ENCODE measurements at places on chromosomes 12 and 14.

DNA sequence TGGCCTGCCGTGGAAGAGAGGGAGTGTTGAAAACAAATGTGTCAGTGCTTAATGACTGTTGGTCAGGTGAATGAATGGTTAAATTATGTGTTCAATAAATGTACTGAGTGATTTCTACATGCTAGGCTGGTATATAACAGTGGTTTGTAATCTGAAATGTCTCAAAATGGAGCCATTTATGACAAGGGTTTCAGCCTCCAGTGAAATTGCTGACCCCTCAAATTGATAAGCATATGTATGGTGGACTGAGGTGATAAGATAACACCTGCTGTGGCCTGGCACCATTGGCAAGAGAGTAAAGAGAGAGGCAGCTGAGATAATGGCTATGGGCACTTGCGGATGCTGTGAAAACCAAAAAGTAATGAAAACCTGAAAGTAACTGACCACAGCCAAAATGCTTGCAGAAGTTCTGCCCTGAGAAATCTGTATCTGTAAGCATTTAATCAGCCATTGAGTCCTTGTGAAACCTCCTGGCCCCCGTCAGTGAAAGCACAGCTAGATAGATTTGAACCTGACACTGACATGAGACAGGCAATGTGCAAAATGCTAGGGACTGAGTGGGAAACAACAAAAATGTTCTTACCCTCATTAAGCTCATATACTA, 1.4 kb upstream of the BCAT1 start:
- H3K27me3 ChIP-seq, result peaks cover 11% of the 10 kb centered on the region
- peaks cover 9% of the 10 kb centered on the region for H3K4me1 ChIP-seq
- H3K36me3 ChIP-seq, result no peaks in the 10 kb centered on the region
- no peak overlapping the region for H3K4me3 ChIP-seq
- no peak overlapping the region for H3K27ac ChIP-seq
- no peak for DNase-seq

GRCh38 chr14:91281346-91281745, 36.8 kb upstream of the GPR68 start:
- no peaks in the 10 kb centered on the region for H3K4me1 ChIP-seq
- H3K4me3 ChIP-seq, result no peak overlapping the region
- H3K27ac ChIP-seq, result no peak overlapping the region
- DNase-seq, result no peak
- no peaks in the 10 kb centered on the region for H3K27me3 ChIP-seq
- peaks cover 99% of the 10 kb centered on the region for H3K36me3 ChIP-seq

GRCh38 chr12:90129366-90130030, 420.9 kb upstream of the ATP2B1 start:
- no peak for DNase-seq
- no peaks in the 10 kb centered on the region for H3K4me1 ChIP-seq
- no peaks in the 10 kb centered on the region for H3K27me3 ChIP-seq
- H3K4me3 ChIP-seq, result no peak overlapping the region
- no peaks in the 10 kb centered on the region for H3K36me3 ChIP-seq
- H3K27ac ChIP-seq, result no peak overlapping the region

GRCh38 chr14:64294672-64295413, 672 bp upstream of the ESR2 start:
- no peak overlapping the region for H3K27ac ChIP-seq
- peak; percentile 68 for DNase-seq
- H3K4me3 ChIP-seq, result peak overlapping the region; percentile 55
- H3K27me3 ChIP-seq, result peaks cover 4% of the 10 kb centered on the region
- no peaks in the 10 kb centered on the region for H3K36me3 ChIP-seq
- peaks cover 10% of the 10 kb centered on the region for H3K4me1 ChIP-seq

DNA sequence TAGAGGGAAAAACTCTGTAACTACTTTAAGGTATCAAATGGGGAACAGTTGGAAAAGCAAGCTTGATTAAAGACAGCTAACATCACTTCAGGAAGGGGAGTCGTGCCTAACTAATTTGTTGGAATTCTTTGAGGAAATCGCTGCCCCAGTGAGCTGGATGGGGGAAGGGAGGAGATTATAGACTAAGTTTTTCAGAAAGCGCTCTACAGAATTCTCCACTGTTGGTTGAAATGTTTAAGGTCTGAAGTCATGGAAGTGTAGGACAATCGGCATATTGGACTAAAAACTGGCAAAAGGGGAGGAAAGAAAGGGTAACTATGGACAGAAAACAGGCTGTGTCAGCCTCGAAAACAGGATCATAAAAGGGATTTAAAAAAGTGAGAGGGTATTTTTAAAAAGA, 229.9 kb upstream of the HMGA2 start:
- no peaks in the 10 kb centered on the region for H3K27me3 ChIP-seq
- H3K4me3 ChIP-seq, result no peak overlapping the region
- DNase-seq, result no peak
- H3K4me1 ChIP-seq, result no peaks in the 10 kb centered on the region
- H3K27ac ChIP-seq, result no peak overlapping the region

DNA sequence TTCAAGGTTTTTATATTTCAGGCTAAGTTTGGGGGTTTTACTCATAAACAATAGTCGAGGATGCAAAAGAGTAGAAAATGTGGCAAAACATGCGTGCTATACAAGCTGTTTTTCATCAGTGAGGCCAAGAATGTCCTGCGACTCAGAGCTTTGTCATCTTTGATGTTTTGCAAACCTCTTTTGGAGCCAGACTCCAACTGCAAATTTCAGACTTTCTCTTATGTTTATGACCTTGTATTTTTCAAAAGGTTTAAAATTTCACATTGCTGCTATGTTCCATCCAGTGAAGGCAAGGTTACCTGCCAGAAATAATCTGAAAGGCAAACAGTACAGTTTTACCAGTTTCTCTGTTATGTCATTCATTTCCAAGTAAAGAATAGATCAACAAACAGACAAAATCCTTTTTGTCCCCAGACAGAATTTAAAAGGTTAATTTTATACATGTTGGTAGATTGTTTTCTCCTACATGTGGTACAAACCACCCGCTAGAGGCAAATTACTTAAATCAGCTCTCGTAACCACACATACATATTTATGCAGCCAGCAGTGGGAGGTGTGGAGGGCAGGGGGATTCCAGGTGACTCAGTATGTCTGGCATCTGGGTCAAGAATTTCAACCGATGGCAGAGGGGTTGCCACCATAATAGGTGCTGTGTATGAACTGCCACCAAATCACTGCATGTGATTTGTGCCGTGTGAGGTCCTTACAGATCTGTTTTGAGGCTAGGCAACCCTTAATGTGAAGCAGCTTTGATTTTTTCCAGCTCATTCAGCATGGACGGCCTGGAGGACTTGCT, 119.8 kb upstream of the CPM start:
- H3K27ac ChIP-seq, result no peak overlapping the region
- no peaks in the 10 kb centered on the region for H3K27me3 ChIP-seq
- no peaks in the 10 kb centered on the region for H3K4me1 ChIP-seq
- H3K36me3 ChIP-seq, result no peaks in the 10 kb centered on the region
- DNase-seq, result no peak

GRCh38 chr12:58741226-58741625, 179.1 kb downstream of the LRIG3 start:
- no peak overlapping the region for H3K27ac ChIP-seq
- H3K36me3 ChIP-seq, result no peaks in the 10 kb centered on the region
- H3K27me3 ChIP-seq, result no peaks in the 10 kb centered on the region
- no peak for DNase-seq

- H3K36me3 ChIP-seq, result no peaks in the 10 kb centered on the region
- no peak for DNase-seq
- no peaks in the 10 kb centered on the region for H3K4me1 ChIP-seq
- H3K27me3 ChIP-seq, result peaks cover 3% of the 10 kb centered on the region
Observed at GRCh38 chr12:114272605-114273004, 133.3 kb downstream of the TBX5 start.

GRCh38 chr12:94100990-94101737, 47.2 kb upstream of the PLXNC1 start:
- peak; percentile 72 for DNase-seq
- no peaks in the 10 kb centered on the region for H3K27me3 ChIP-seq
- peak overlapping the region; percentile 57 for H3K4me3 ChIP-seq
- no peaks in the 10 kb centered on the region for H3K36me3 ChIP-seq
- no peak overlapping the region for H3K27ac ChIP-seq
- peaks cover 9% of the 10 kb centered on the region for H3K4me1 ChIP-seq

- no peak overlapping the region for H3K27ac ChIP-seq
- H3K27me3 ChIP-seq, result no peaks in the 10 kb centered on the region
- H3K36me3 ChIP-seq, result no peaks in the 10 kb centered on the region
- no peaks in the 10 kb centered on the region for H3K4me1 ChIP-seq
- H3K4me3 ChIP-seq, result no peak overlapping the region
- no peak for DNase-seq
Observed at GRCh38 chr14:102408724-102409123, 46.0 kb downstream of the TECPR2 start.

DNA sequence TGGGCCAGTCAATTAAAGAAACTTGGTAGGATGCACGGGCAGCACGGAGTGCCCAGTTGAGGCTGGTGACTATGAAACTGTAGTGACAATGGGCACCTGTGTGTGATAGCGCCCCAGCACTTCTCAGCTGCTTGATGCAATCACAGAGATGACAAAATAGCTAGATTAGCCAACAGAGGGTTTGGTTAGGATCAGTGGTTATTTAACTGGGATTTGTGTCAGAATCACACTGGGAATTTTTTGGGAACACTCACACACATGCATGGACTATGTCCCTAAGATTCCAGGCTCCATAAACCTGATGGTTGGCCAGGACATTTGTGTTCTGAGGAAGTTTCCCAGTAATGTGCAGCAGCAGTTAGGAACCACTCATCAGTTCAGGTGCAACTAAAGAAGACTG, 51.2 kb upstream of the DAAM1 start:
- no peaks in the 10 kb centered on the region for H3K4me1 ChIP-seq
- H3K27me3 ChIP-seq, result no peaks in the 10 kb centered on the region
- H3K36me3 ChIP-seq, result no peaks in the 10 kb centered on the region
- H3K4me3 ChIP-seq, result no peak overlapping the region
- no peak overlapping the region for H3K27ac ChIP-seq

- no peaks in the 10 kb centered on the region for H3K27me3 ChIP-seq
- no peaks in the 10 kb centered on the region for H3K36me3 ChIP-seq
- H3K4me1 ChIP-seq, result peaks cover 20% of the 10 kb centered on the region
- H3K27ac ChIP-seq, result no peak within 1 kb of the TSS
- H3K4me3 ChIP-seq, result no peak within 1 kb of the TSS
Observed at GRCh38 chr12:6375269-6376078, at the start of gene SCNN1A. TSS of gene SCNN1A (minus strand) at chr12:6375563. CDS start at chr12:6374783, 780 bp downstream.

DNA sequence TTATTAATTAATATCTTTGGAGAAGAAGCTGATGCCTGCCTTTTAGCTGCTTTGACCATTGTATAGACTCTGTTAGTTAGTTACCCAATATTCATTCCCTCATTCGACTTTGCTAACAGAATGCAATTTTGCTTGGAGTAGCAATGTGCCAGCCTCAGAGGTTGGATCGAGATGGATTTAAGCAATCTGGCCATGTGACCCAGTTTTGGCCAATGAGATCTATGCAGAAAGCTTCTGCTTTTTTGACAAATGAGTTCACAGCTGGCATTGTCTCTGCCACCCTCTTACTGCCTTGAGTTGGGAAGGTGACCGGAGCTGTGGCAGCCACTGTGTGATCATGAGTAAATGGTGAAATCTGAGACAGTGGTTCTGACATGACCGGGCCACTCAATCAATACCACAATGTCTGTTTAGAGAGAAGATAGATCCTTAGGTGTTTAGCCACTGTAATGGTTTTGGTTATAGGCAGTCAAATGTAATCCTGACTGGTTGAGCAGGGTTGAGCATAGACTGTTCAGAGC, 74.9 kb upstream of the MED13L start:
- H3K4me1 ChIP-seq, result no peaks in the 10 kb centered on the region
- H3K27ac ChIP-seq, result no peak overlapping the region
- no peak for DNase-seq

- H3K4me3 ChIP-seq, result no peak overlapping the region
- no peaks in the 10 kb centered on the region for H3K36me3 ChIP-seq
- H3K27me3 ChIP-seq, result no peaks in the 10 kb centered on the region
- H3K4me1 ChIP-seq, result no peaks in the 10 kb centered on the region
Observed at GRCh38 chr12:58774731-58775130, 145.6 kb downstream of the LRIG3 start.

DNA sequence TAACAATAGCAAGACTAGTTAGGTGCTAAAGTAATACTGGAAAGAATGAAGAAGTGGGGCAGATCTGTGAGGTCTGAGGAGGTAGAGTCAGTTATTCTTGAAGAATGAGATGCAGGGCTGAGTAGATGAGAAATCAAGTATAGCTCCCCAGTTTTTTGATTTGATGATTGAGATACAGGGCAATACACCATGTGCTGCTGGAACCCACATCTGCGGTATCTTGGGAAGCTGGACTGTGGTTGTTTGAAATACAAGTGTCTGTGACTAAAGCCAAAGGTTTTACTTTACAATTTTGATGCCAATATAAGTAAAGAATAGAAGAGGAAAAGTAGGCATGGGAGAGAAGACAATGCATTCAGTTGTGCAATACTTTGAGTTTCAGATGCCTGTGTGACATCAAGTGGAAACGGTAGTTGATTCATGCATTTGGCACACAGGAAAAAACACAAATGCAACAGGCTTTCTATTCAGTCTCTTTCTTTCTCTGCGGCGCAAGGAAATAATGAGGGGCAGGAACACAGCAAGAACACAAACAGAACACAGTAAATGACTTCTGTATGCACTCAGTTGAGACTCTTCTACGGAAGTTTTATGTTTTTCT, 190.2 kb upstream of the SLC38A2 start:
- H3K27ac ChIP-seq, result no peak overlapping the region
- H3K27me3 ChIP-seq, result no peaks in the 10 kb centered on the region
- no peak overlapping the region for H3K4me3 ChIP-seq

DNA sequence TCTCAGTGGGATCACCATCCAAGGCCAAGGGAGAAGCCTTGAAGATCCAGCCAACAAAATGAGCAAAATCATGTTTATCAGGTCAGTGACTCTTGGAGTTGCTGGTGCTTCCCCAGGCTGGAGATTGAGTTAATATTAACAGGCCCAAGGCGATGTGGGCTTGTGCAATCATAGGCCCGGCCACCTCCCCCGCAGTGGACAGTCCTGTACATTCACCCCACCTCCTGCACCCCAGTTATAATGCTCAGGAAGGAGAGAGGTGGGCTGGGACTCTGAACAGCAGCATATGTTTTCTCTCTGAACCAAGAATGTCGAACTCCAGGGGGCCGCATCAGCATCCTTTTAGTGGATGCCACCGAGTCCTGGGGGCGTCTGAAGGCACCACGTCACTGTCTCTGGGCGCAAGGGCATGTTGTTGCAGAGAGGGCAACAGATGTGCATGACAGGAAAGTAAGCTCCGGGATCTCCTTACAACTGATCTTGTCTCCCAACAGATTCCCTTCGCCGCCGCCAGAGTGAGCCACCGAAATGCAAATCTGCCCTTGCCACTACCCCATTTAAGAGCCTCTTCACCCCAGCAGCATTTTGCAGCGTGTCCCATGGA, 32.2 kb upstream of the SERPINA6 start:
- DNase-seq, result no peak
- H3K27ac ChIP-seq, result no peak overlapping the region
- no peaks in the 10 kb centered on the region for H3K4me1 ChIP-seq

GRCh38 chr14:37196604-37197420, 925 bp upstream of the MIPOL1 start:
- no peak for DNase-seq
- H3K4me3 ChIP-seq, result no peak overlapping the region
- H3K27me3 ChIP-seq, result no peaks in the 10 kb centered on the region
- H3K27ac ChIP-seq, result peak overlapping the region; percentile 72
- no peaks in the 10 kb centered on the region for H3K4me1 ChIP-seq

GRCh38 chr12:101781834-101782233, 42.6 kb upstream of the SYCP3 start:
- no peak overlapping the region for H3K4me3 ChIP-seq
- no peaks in the 10 kb centered on the region for H3K4me1 ChIP-seq
- no peak for DNase-seq
- H3K36me3 ChIP-seq, result peaks cover 7% of the 10 kb centered on the region
- H3K27ac ChIP-seq, result no peak overlapping the region

- no peak for DNase-seq
- H3K36me3 ChIP-seq, result no peaks in the 10 kb centered on the region
- no peaks in the 10 kb centered on the region for H3K4me1 ChIP-seq
- H3K27me3 ChIP-seq, result no peaks in the 10 kb centered on the region
- H3K27ac ChIP-seq, result no peak overlapping the region
- no peak overlapping the region for H3K4me3 ChIP-seq
Observed at GRCh38 chr12:59873136-59873535, 277.3 kb downstream of the SLC16A7 start.

All from CD8-positive, alpha-beta memory T cell (primary cell).